Mammary epithelial cell (primary cell): ENCODE measurements at places on chromosomes 2 and 18.

DNA sequence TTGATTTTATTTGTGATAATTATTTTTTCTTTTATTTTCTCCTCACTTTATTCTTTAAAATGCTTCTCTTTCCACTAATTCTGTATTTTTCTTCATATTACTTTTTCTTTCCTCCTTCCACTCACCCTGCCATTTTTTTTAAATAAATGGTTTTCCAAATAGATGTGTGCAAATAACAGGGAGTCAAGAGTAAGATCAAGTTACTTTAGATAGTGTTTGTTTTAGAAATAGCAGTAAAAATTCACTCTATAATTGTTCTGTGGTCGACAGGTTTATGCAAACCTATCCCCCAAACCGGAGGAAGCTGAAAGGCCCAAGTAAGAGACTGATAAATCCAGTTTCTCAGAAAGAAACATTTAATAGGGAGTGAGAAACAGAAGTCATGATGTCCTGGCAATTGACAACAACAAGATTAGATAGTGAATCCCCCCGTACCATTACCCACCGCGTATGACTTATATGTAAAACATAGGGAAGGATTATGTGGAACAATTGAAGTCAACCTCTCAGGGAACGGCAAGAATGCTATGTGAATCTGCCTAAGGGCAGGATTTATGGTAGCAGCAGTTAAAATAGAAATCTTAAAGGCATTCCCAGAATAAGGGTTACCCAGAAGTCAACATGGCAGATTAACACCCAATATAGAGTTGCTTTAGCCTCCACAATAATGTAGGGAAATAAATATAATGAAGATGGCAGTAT, 75.5 kb downstream of the KYNU start:
- DNase-seq = no peak

GRCh38 chr2:7458066-7458465, 540.9 kb downstream of the RNF144A start:
- DNase-seq = no peak

DNA sequence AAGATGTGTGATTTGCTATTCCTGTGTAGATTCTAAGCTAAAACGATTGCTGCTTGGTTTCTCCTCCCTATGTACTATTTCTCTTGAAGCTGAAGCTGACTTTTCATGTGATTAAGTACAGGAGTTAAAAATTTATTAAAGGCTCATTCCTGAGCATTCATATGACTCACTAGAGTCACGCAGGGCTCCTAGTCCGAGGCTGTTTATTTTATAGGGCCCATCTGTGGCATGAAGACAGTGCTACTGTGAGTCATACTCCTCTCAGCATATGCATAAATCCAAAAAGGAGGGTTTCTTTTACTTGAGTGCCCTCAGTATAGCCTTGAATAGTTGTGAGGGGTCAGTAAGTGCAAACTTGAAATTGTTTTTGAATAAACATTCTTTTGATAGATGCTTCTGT, 378.8 kb downstream of the PTPRM start:
- peak; percentile 84 for DNase-seq

DNA sequence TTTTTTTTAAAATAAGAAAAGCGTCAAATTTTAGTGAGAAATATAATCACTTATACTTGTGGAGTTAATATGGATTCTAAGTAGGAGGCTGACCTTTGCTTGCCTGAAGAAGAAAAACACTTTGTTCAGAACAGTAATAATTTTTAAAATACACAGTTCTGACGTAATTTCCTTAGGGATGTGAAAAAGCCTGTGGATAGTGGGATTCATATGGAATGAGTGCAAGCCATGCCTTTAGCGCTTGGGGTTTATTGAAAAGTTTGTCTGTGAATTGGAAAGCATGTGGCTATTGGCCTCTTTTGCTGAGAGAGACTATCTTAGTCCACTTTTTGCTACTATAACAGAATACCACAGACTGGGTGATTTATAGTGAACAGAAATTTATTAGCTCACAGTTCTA, 151.3 kb downstream of the CCDC85A start:
- DNase-seq = no peak

GRCh38 chr2:111135910-111136297, 15.2 kb downstream of the BCL2L11 start:
- DNase-seq = no peak

GRCh38 chr18:70194227-70194890, 11.1 kb downstream of the RTTN start:
- no peak for DNase-seq

DNA sequence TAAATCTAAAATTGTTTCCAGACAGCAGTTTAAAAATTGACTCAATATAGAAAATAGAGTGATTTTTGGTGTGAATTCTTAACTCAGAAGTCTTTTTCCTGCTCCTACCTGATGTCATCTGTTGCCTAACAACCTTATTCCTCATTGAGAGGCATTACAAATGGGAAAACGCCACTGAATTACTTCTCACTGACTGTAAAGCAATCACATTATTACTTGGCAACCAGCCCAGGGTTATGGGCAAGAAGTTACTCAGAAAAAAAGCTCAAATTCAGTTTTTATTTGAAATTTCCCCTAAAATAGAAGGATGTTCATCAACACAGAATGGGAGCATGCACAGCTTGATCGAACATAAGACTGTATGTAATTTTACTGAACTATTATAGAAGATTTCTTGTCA, 201.8 kb upstream of the GULP1 start:
- peak; percentile 19 for DNase-seq

DNA sequence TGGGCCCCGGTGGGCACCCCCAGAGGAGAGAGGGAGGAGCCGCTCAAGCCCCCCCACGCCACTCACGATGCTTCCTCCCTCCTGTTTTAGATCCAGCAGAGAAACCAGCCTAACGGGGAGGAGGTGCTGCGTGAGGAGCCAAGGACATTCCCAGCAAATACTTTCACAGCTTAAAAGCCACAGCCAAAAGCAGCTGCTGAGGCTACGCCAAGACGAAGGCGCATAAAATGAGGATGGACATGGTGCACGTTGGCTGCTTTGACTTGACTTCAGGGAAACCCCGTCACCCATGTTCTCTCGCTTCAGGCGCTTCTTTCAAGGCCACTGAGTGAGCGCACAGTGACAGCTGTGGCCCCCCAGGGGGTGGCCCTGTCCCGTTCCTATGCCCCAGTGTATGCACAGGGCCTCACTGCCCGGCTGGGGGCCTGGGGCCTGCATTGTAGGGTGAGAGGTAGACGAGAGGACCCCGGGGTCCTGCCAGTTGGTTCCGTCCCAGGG, 72.1 kb upstream of the PXDN start:
- no peak for DNase-seq

- no peak for DNase-seq
These were observed 1.8 kb downstream of the EVX2 start for GRCh38 chr2:176081837-176082524.

- no peak for DNase-seq
These were observed 2.8 kb downstream of the PECR start for GRCh38 chr2:216078776-216079175.

DNA sequence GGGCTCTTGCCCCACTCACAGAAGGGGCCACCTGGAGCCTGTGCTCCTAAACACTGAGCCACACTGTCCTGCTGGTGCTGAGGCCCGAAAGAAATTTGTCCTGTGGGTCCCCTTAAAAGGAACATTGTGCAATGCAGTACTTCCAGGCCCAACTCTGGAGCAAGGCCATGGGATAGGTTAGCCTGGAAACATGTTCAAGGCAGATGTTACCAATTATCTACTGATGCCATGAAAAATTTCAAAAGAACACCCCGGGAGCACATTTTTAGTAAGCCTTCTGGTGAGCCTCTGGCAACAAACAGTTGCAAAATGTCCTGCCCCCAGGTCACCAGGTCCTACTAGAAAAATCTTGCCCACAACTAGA, 12.3 kb upstream of the PTMA start:
- DNase-seq = no peak

DNA sequence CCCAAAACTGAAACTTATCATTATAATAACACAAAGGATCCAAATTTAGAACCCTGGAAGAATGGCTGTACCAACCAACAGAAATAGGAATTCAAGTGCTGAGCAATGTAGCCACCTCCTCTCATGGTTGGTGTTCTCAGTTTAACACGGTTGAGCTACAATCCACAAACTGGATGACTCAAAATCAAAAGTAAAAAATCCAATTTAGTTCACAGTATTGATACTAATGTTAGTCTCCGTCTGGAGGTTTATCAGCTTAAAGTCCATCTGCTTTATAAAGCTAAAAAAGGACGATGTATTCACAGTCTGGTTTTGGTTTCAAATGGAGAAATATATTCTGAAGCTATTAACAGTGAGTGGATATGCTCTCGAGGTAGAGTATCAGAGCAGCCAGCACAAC, 40.5 kb downstream of the CNTNAP5 start:
- no peak for DNase-seq

- no peak for DNase-seq
These were observed 606 bp downstream of the GAL3ST2 start for GRCh38 chr2:241777170-241777685.

DNA sequence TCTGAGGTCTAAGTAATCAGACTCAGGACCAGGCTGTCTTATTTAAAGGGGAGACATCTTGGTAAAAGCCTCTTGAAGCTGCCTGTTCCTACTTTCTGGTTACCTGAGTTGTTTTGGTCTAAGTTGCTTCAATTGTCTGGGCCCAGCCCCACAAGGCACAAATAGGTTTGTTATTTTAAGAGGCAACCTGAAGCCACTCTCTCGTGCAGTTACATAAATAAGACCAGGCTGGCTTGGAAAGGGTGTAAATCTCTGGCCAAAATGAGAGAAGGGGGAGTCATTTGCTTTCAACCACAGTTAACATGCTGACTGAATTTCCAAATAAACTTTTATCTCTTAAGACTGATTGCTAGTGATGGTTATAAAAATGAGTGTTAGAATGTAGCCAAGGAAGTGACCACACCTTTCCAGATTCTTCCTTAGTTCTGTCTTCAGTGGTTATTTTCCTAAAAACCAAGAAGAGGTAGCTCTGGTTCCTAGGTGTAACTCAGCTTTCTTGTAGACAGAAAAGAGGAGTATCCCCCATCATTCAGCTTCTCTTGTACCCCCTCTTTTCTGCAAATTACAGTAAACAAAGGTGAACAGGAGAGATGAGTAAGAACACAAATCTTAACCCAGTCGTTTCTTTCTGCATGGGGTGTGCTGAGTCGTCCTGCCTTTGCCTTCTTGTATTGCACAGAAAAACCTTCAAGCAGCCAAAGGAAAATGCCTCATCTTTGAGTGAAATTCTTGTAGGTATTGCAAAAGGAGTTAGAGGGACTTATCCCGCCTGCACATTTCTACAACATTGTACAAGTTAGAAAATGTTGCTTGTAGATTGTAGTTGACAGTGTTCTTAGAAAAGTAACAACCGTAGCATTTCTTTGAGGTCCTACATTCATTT, 161.5 kb upstream of the NT5C1B start:
- peak; percentile 23 for DNase-seq

- no peak for DNase-seq
These were observed 31.6 kb downstream of the PCBP1 start for GRCh38 chr2:70118798-70119454.

DNA sequence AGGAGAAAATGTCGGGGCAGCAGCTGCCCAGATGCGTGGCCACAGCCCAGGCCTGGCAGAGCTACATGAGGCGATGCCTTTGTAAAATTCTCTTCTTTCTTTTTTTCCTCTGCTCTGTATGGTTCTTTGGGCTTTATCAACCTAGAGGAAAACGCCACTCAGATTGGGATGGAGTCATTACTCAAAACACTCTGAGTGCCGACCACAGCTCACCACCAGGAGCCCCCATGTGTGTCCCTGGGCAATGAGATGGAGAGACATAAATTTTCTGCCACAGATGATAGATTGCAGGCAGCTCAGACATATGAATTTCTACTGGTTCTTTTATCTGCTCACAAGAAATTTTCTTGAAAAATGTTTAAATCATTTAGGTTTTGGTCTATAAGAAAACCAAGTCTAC, 56.0 kb downstream of the PARD6G start:
- no peak for DNase-seq

GRCh38 chr2:80363791-80364349, 59.3 kb upstream of the LRRTM1 start:
- DNase-seq = no peak

GRCh38 chr2:162196638-162197037, 44.6 kb upstream of the GCG start:
- DNase-seq = peak; percentile 53

DNA sequence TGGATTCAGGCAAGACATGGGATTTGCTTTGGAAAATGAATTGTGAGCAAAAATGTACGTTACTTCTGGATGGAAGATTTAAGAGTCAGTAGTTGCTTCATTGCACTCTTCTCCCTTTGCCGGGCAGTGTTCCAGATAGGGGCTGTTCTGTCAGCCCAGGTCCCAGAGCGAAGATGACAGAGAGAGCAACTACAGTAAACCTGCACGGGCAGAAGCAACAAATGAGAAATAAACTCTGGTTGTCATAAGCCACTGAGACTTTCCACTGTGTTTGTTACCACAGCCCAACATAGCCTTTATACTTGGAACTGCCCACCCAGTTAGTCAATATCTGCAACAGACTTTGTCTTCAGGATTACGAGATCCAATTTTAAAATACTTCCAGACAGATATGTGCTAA, 83.3 kb downstream of the CACNB4 start:
- DNase-seq = no peak

- DNase-seq = no peak
These were observed 71.8 kb downstream of the PRELID3A start for GRCh38 chr18:12479536-12479935.
